ENCODE measurements at places on chromosomes 7 and 10.

- no peak for DNase-seq
Measured at GRCh38 chr7:117066668-117067067, 113.4 kb downstream of the ST7 start.

GRCh38 chr10:132714096-132714985 lies 71.6 kb downstream of the NKX6-2 start:
- no peak for DNase-seq

DNA sequence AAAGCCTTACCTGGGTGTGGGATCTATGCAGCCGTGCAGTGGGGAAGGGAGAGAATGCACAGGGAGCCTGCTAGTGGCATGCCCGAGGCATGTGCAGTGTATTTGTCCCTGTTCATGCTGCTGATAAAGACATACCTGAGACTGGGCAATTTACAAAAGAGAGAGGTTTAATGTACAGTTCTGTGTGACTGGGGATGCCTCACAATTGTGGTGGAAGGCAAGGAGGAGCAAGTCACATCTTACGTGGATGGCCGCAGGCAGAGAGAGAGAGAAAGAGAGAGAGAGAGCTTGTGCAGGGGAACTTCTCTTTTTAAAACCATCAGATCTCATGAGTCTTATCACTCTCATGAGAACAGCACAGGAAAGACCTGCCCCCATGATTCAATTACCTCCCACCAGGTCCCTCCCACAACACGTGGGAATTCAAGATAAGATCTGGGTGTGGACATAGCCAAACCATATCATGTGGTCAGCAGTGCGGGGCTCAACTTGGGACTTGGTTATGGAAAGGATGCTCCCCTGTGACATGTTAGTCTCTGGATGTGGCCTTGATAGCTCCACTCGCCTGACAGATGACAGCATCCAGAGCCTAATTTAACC lies 128.9 kb downstream of the DOCK1 start:
- no peak for DNase-seq

DNA sequence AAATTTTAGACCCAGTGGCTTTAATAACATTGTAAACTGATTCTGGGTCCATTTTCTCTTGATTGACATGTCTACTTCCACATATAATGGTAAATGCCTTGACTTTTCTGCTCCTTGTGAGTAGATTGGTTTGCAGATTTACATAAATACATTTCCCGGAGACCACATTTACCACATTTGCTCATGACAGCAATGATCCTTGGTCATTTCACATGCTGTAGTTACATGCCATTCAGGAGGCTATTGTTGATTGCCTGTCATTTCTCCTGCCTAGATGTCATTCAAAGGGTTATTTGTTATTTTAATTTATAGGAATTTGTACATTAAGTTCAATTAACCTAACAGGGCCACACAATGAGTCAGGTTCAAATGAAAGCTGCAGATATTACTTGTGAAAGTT lies 280.5 kb downstream of the CNTNAP2 start:
- DNase-seq, result no peak

DNA sequence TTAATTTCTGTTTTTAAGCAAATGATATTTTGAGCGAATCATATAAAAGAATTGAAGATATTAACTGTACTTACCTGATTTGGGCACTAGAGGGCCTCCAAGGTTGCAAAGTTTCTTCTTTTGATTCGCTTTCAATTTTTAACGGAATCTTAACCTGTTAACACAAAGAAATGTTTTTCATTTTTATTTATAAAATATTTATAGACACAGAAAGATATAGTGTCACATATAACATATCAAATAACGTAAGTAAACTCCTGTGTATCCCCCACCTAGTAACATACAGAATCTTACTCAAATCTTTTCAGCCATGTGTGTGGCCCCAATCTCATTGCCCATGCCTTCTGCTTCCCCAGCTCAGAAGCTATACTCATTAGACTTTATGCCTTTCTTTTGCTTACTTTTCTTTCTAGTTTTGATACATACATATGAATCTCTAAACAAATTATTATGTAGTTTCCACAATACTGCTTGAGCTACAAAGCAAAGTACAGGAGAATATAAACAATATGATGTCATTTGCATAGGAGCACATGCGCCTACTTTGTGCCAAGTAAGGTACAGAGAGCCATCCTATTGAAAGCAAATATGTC lies 49.5 kb upstream of the ZPBP start:
- no peak for DNase-seq

GRCh38 chr7:98836811-98837629 lies 32.8 kb downstream of the TMEM130 start:
- no peak for DNase-seq
